ENCODE measurements at places on chromosomes 11 and 22. TPM values are rescaled to one million over a fixed set of nuclear protein-coding genes. Genes with fewer than 3 reads are reported as not detected.

DNA sequence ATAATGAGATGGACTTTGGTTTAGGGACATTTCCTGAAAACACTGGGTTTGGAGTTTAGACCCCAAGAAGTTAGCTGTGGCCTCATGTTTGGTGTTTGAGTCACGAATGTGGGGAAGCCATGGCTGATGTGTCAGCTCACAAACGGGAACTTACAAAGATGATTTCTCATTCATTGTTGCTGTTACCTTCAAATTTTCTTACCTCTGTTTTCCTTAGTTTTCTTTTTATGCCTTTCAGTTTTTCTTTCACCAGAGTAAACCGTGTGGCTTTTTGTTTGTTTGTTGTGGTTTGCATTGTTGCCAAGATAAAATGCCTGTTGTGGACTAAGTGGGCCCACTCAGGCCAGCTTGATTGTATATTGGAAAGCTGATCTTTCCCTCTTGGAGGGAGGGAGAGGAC lies 89.1 kb downstream of the SWAP70 start:
- DNase-seq, result no peak

GRCh38 chr11:121961321-121961801 lies 154.7 kb downstream of the BLID start:
- no peak for DNase-seq

- peak; percentile 80 for DNase-seq
Measured at GRCh38 chr11:67613960-67614715, 7.4 kb downstream of the NDUFV1 start.

DNA sequence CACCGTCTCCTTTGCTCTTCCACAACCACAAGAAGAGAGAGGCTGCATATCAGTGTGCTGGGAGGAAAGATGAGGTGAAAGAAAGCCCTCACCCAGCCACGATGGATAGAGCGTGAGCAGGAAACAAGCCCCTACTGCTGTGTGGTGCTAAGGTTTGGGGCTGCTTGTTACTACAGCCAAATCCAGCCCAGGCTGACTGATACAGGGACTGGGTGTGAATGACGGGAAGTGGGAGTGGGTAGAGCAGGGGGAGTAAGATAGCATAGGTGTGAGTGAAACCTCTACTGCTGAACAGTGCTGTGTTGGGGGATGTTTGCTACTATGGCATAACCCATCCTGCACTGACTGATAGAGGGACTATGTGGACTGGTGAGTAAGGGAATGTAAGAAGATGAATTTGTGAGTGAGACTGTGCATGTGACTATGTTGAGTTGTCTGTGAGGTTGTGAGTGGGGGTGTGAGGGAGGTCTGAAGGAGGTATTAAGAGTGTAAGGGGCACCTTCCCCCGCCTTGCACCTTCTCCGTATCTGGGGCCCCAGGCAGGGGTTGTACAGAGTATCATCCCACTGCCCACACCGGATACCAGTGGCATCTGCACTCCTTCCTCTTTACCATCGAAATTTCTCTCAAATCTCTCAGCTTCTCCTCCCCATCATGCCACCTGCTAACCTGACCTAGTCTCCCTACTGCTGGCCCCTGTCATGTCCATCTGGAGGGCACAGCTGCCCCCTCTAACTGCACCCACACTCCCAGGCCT lies 91.5 kb downstream of the MN1 start:
- no peak for DNase-seq

- DNase-seq, result no peak
Measured at GRCh38 chr11:83508804-83509203, 222.6 kb upstream of the CCDC90B start.

DNA sequence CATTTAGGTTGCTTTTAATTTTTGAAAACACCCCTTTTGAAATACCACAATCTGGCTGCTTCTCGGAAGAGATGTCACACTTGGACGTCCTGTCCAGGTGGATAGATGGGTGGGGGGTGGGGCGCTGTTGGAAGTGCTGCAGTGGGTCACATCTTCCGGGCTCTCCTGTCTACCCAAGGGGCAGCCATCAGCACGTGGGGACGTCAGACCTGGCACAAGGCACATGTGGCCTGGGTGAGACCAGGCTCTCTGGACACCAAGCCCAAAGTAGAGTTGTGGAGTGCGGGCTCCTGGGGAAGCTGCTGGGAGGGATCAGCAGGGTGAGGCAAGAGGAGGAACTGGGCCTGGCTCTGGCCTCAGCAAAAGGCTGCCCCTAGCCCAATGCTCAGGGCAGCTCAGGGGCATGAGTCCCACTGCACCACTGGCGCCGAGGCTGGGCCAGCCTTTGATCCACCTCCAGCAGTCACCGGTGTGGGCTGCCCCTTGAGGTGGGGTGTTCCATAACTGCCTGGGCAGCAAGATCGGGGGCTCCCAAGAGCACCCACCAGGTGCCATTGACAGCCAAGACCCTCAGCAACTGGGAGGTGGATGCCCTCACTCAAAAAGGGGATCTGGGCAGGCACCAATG lies 68.6 kb upstream of the CCND1 start:
- no peak for DNase-seq

GRCh38 chr22:17471886-17472535 lies 91.3 kb upstream of the SLC25A18 start:
- no peak for DNase-seq

DNA sequence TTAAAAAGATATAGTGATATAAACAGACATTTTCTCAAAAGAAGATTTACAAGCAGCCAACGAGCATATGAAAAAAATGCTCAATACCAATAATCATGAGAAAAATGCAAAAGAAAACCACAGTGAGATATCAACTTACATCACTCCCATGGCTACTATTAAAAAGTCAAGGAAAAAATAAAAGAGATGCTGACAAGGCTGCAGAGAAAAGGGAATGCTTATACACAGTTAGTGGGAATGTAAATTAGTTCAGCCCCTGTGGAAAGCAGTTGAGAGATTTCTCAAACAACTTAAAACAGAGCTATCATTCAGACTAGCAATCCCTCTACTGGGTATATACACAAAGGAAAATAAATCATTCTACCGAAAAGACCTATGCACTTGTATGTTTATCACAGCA lies 97.1 kb upstream of the CARD18 start:
- no peak for DNase-seq

- no peak for DNase-seq
Measured at GRCh38 chr22:39731881-39732555, 161.5 kb downstream of the CACNA1I start.

GRCh38 chr22:20165421-20165820 lies 14.6 kb upstream of the CCDC188 start:
- no peak for DNase-seq

DNA sequence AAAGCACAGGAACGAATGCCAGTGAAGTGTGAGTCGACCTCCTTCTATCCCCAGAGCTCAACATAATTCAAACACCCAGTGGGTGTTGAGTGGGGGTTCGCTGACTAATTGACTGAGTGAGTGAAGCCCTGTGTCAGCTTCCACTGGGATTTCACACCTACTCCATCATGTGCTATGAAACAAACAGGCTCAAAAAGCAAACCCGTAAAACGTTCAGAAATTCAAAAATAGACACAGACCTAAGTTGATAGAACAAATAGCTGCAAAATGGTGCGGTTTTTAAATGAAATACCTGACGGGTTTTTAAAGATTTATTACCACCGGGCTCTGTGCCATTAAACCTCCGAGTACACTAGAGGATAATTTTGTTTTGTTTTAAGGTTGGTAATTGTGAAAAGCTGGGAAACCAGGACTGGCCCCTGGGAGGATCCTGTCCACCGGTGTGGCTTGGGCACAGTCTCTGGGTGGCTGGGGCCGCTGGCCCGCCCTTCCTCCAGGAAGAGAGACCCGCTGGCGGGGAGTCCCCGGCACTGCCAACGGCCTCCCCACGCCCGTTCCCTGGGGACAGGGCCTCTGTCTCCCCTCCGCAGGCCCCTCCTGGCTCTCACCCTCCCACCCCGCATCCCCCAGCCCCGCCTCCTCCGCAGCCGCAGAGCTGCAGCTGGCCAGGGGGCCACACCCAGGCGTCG lies 13.6 kb downstream of the KCNJ5 start:
- peak; percentile 60 for DNase-seq

DNA sequence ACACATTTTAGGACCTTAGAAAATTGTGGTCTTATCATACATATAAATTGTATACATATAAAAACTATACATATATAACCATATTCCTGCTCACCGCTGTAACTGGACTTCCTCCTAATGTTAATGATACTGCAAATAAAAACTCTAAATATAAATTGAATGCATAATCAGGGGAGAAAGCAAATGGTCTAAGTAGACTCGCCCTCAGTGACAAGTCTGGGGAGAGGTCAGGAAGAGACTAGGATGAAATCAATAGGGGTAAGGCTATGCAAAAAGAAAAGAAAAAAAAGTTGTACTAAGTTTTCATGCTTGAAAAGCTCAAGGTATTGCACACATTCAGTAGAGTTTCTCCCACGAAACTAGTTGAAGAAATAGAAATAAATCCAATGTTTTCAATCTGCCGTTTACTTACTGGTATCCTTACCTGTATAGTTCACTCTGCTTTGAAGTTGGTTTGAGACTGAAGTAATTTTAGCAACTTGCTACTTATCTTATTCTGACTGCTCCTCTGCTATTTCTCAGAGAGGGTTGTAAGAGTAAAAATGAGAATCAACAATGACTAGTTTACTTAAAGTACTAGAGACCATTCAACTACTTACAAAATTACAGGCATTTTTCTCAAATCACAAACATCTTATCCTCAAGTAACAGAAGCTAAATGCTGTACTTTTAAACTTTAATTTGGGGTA lies 12.2 kb upstream of the ARHGAP32 start:
- DNase-seq, result no peak

- no peak for DNase-seq
Measured at GRCh38 chr11:27083782-27084181, 43.2 kb downstream of the BBOX1 start.

The PATE4 gene
- total RNA-seq, result not detected

The CENPM gene
- 0.59 TPM for total RNA-seq

The MRPL49 gene
- 33.5 TPM for total RNA-seq

The MMP20 gene
- not detected for total RNA-seq

The MED17 gene
- 15.3 TPM for total RNA-seq

The OR8D1 gene
- total RNA-seq, result not detected

The OR5AR1 gene
- not detected for total RNA-seq

The SMIM38 gene
- not detected for total RNA-seq

The FXYD6 gene
- 34.6 TPM for total RNA-seq

The OR2D2 gene
- total RNA-seq, result not detected

The BDNF gene
- total RNA-seq, result 4.0 TPM

The NXF1 gene
- total RNA-seq, result 40.1 TPM

The BTG4 gene
- not detected for total RNA-seq

All from Right ventricle myocardium superior (tissue), 1 donor.